CD8-positive, alpha-beta memory T cell (primary cell): ENCODE measurements at places on chromosomes 7 and 10. TPM values are rescaled to one million over a fixed set of nuclear protein-coding genes. Genes with fewer than 3 reads are reported as not detected.

DNA sequence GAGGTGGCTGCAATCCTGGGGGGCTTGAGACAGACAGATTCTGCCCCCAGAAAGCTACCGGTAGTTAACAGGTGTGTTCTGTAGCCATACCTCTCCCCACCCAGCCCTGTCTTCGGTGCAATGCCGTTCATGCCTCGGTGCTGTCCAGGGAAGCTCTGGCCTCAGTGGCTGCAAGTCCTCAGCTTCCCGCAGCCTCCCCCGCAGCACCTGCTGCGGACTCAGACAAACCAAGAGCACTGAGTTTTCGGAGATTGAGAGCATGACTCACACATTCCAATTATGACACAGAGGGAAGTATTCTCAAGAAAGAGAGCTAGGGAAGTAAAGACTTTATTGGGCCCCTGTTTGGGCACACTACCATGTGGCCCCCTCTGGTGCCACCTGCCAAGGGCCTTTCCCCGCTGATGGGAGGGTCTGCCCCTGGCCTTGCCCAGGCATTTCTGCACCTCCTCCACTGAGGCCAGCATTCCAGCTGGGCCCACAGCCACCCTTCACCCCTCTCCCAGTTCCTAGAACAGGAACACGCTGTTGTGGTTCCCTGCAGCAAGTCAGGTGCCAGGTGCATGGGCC lies 30.2 kb upstream of the EZH2 start:
- DNase-seq, result no peak

The ZNF239 gene
- 1.4 TPM for total RNA-seq

DNA sequence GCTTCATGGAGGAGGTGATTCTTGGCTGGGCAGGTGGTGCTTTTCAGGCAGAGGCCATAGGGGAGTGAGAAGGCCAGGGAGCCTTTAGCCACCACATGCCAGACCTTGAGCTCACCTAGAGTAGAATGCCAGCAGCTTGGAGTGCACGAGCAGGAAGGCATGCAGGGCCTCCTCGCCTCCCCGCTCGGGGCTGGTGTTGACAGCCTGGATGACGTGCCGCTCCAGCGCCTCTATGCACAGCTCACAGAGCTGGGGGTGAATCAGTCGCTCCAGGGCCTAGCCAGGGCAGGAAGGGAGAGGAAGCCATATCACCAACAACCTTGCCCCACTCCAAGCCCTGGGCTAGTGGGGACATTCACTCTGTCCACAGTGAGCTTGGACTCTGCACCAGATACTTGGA lies 15.7 kb downstream of the HPS1 start:
- DNase-seq, result no peak

GRCh38 chr7:108051454-108051853 lies 48.5 kb upstream of the LAMB1 start:
- no peak for DNase-seq

The SLC18A2 gene
- total RNA-seq, result 0.07 TPM

The SMO gene
- 0.33 TPM for total RNA-seq

- DNase-seq, result no peak
Measured at GRCh38 chr10:79353000-79353406, 5.7 kb downstream of the PPIF start.

GRCh38 chr7:42673951-42674350 lies 237.9 kb downstream of the C7orf25 start:
- DNase-seq, result no peak

The GPR37 gene
- not detected for total RNA-seq

GRCh38 chr10:74056050-74056818 lies 58.3 kb downstream of the VCL start:
- DNase-seq, result no peak

The TMEM236 gene
- total RNA-seq, result 0.11 TPM

- no peak for DNase-seq
Measured at GRCh38 chr7:25180946-25181345, 47.3 kb downstream of the NPVF start.

DNA sequence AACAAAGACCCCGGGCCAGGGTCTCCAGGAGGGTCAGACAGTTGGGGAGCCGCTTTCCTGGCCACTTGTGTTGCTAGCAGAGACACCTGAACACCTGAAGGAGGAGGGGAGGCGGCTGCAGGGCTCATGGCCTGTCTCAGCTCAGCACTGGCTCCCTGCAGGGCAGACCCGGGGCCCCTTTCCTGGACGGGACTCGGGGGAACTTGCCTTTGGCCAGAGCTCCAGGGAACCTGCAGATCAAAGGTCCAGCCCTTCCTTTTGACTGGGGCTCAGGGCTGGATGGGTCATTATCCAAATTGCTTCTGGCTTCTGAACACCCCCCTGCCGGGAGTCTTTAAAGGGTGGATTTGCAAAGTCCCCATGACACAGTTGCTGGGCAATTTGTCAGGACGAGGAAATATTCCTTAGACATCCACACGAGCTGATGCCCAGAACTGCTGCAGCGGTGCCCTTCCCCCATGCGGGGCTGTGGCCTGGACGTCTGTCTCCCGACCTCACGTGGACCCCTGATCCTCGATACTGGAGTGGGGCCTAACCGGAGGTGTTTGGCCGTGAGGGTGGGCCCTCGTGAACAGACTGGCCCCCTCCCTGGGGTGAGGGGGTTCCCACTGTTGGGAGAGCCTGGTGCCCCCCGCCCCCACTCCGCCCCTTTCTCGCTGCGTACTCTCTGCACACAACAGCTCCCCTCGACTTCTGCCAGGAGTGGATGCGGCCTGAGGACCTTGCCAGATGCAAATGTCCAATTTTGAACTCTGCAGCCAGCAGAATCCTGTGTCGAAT lies 194.3 kb downstream of the ELFN1 start:
- DNase-seq, result no peak

The EPDR1 gene
- 1.1 TPM for total RNA-seq

- no peak for DNase-seq
Measured at GRCh38 chr7:11430112-11430511, 401.9 kb downstream of the THSD7A start.

The AKR1E2 gene
- total RNA-seq, result 2.6 TPM

The MMD2 gene
- not detected for total RNA-seq

GRCh38 chr10:127012071-127012768 lies 107.0 kb downstream of the DOCK1 start:
- DNase-seq, result no peak

The DNAJB12 gene
- 29.4 TPM for total RNA-seq
